C1 segment of cervical spinal cord (tissue), 14 donors: ENCODE measurements at places on chromosomes 3 and 15.

- DNase-seq, result no peak
These were observed 161.2 kb upstream of the THBS1 start for GRCh38 chr15:39419651-39420050.

- no peak for DNase-seq
These were observed 166.1 kb downstream of the FRMD5 start for GRCh38 chr15:44029003-44029402.

DNA sequence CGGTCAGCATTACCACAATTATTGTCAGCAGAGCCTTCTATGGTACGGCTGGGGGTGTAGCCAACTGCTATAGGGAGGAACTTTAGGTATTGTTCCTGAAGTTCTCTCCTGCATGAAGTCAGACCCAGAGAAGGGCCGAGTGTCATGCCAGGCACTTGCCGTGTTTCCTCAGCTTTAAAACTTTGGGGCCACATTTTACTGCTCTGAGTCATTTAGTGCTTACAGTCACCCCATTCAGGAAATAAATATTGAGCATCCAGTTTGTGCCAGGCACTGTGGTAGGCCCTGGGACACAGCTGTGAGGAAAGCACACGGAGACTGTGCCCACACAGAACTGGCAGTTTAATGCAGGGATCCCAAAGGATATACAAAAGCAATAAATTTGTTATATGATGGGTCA, 54.5 kb upstream of the APEH start:
- DNase-seq, result no peak

DNA sequence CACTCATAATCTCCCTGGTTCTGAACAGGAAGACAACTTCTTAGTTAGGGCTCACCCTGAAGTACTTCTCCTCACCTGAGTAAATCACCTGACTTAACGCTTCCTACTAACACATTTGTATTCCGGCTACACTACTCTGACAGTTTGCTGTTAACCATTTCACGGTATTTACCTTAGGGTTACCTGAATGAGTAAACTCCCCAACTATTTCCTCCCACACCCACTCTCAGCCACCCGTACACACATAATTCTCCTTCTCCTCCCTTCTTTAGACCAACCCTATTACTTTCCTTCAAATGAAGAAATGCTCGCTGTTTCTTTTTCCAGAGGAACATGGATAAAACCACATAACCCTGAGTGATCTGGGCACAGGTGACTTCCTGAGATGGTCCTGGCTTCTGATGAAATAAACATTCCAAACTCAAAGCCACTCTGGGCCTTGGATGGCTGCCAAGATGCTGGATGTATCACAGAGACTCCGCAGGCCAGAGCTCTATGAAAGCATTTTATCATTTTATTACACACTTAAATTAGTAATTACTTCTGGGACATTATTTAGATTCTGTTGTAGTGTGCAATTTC, 183.6 kb upstream of the ATP11B start:
- no peak for DNase-seq

- DNase-seq, result no peak
These were observed 172.2 kb upstream of the STRIT1 start for GRCh38 chr3:155465664-155466063.

- DNase-seq, result no peak
These were observed 24.3 kb downstream of the FILIP1L start for GRCh38 chr3:100089812-100090668.

DNA sequence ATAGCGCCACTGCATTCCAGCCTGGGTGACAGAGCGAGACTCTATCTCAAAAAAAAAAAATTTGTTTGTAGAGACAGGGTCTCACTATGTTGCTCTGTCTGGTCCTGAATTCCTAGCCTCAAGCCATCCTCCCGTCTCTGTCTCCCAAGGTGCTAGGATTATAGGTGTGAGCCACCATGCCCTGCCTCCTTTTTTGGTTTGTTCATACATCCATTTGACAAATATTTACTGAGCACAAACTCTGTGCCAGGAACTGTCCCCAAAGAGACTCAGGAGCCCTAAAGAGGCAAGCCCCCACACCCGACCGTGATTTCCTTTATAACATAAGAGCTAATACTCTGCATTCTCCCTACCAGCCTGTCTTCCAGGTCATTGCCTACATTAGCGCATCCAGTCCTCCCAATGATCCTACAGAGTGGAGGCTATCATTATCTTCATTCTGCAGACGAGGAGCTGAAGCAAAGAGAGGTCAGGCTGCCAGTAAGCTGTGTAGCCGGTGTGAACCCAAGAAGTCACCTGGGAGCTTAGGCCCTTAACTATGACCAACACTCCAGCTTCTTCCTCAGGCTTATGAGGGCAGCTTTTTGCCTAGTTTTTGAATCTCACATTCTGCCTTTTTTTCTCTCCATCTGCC, 6.3 kb upstream of the PXK start:
- no peak for DNase-seq

- DNase-seq, result no peak
These were observed 7.5 kb downstream of the ISLR start for GRCh38 chr15:74180881-74181602.

DNA sequence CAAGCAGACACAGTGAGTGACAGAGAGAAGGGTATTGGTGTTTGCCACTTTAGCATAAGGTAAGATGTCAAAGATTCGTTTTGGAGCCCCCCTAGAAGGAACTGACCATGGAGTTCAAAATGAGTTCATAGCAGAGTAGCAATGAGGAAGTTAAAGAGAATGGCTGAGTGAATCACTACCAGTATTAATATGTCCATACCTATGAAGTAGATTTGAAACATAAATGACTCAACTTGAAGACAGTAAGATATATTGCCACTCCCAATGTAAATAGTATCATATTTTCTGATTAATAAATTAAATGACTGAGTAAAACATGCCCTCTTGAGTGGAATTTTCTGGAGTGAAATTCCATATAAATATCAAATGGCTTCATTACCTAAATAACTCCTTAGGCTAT, 675.1 kb downstream of the NLGN1 start:
- DNase-seq, result no peak

- no peak for DNase-seq
These were observed 747 bp downstream of the PLD1 start for GRCh38 chr3:171809611-171809860.

GRCh38 chr3:36842275-36842674, 77.9 kb upstream of the DCLK3 start:
- DNase-seq, result no peak

DNA sequence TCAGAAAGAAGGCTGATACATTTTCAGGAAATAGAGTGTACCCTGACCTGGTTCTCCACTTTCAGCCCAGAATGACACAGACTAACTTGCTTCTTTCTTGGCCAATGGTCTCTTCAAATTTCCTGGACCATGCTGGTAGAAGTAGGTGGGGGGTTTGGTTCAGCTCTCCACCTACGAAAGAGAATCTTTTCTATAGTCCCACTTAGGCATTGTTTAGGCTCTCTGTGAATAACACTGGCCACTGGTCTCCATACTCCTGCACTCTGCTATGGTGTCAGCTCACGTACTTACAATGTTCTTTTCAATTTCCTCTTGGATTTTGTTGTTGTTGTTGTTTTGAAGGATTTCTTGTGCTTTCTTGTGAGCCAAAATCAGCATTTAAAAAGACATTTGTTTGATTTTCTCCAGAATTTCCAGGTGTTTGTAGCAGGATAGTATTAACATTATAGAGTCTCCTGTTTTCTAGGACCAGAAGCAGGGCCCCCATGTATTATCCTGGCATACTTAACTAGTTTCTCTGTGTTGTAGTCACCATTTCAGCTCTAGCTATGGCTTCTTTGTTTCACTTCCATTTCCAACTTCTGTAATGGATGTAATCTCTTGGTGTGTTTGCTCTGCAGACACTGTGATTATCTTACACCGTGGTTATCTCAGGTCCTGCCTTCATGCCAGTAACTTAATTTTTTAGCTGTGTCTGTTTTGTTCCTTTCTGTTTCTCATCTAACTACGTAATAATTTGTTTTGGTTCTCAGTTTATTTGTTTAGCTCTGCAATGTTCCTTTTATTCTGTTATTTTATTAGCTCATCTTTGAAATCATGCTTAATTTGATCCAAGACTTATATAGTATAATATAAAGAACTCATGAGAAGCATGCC, 61.4 kb downstream of the CHRNA7 start:
- no peak for DNase-seq

DNA sequence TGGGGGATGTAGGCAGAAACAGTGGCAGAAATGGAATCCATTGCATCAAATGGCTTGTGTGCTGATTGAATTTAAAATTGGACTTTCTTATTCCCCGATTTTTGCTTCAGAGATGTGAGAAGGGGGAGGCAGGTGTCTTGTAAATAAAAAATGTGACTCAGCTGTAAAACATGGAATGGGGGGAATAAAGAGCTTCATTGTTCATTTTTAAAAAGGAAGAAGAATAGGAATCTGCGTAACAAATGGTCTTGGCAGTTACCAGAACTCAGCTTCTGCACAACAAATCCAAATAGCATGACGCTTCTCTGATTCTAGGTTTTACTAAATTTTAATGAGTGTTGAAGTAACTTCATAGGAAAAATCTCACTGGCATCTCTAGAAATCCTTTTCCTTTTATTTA, 323.9 kb upstream of the GBE1 start:
- DNase-seq, result no peak

DNA sequence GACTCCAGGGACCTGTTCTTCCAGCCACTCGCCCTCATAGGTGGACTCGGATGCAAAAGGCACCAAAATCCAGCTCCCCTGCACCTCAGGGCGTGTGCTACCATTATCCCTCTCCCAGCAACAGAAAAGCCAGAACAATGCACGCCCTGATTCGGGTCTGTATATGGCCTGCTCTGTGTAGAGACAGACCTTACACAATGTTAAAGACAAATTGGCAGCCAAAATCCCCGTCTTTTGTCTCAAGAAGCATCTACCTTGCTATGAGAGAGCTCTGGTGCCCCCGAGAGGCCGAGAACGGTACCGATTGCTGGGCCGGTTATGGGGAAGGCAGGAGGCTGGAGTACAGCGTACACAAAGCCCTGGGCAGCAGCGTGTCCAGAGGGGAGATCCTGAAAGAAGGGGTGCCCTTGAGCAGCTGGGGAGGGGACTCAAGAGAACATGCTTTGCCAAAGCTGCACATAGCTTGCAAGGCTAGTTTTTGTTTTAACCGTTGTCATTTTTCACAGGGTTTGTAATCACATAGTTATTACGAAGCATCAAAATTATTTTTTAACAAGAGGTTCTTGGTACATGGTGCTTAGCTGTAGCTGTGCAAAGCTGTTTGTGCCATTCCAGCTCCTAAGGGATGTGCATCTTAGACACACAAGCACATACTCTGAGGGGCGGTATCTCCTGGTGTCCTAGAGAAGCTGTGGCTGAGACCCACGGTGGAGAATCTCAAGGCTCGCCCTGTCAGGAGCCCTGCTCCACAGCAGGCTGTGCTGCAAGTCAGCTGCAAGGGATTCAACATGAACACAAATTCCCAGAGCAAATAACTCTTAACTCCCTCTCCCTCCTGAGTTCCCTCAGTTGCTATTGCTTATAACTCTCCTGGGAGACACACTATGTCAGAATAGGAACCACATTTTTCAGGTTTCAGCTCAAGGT, 461.5 kb upstream of the PPP2R3A start:
- DNase-seq, result peak; percentile 16

DNA sequence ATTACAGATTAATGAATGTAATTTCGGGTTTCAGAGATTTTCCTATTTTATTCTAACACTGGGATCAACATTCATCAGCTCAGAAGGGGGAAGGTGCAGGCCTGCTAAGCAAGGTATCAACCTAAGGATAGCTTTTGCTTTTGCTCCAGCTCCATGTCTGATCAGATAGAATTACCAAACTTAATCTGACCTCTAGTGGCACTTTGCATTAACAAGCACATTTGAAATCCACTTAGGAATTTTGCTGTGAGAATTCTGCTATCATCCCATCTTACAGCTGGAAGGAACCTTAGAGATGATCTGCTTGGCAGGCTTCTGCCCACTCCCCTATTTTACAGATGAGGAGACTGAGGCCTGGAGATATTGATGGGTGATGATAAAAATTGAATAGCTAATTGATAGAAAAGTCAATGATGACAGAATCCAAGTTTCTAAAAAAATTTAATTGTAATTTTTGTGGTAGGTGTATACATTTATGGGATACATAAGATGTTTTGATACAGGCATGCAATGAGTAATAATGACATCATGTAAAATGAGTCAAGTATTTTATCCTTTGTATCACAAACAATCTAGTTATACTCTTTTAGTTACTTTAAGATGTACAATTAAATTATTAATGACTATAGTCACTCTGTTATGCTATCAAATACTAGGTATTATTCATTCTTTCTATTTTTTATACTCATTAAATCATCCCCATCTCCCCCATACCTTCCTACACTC, 209.2 kb upstream of the ZPLD1 start:
- no peak for DNase-seq

GRCh38 chr3:89908711-89909213, 801.3 kb downstream of the EPHA3 start:
- DNase-seq, result no peak

DNA sequence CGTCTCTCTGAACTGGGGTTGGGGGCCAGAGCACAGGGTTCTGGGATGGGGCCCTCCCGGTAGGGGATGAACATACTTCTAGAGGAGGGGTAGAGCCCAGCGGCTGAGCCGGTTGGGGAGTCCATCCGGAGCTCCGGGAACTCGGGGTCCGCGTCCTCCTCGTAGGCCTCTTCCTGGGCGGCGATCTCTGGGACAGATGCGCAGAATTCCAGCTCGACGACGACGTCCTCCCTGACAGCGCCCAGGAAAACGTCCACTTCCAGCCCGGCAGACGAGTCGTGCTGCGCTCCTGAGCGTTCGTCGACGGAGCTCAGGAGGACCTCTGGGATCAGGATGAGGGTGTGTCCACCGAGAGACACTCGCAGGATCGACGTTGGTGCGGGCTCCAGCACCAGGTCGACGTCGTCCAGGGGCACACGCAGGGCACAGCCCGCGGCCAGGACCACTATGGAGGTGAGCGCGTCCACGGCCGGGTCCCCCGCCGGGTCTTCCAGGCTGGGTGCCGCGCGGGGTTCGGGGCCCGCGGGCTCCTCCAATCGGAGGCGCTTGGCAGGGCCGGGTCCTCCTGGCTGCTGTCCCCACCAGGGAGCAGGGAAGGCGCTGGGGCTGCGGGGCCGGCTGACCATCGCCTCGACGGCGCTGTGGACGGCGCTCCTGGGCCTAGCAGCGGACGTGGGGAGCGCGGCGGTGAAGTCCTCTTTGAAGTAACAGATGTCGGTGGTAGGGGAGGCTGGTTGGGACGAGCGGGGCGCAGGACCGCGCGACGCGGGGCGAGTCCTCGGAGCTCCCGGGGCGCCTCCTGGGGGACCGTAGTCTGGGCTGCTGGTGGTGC, 474 bp downstream of the PRR23B start:
- DNase-seq, result no peak

DNA sequence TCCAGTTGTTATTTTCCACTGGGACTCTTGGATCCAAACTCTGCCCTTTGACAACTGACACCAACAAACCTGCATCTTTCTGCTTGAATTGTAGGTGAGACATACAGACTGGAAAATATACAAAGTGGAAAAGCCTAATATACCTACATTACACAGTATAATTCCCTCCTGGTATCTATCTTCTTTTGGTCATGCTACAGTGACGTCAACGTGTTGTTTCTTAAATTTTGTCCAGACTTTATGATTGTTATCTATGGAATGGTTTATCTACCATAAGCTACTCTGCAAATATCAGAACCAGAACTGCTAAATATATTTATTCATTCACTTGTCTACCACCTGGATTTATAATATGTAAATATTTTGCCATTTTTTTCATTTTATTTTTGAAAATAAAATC, 264.3 kb upstream of the ZPLD1 start:
- no peak for DNase-seq
